Stimulated activated CD4-positive, alpha-beta T cell treated with anti-CD3 and anti-CD28 coated beads, TNF-alpha, amount 100 ng/mL, for 4 hours (primary cell): ENCODE measurements at places on chromosomes 2 and 18.

- DNase-seq: no peak
These were observed 209.3 kb downstream of the AKAIN1 start for GRCh38 chr18:4987452-4988405.

- DNase-seq: no peak
These were observed 46.8 kb upstream of the PTMA start for GRCh38 chr2:231661422-231662027.

DNA sequence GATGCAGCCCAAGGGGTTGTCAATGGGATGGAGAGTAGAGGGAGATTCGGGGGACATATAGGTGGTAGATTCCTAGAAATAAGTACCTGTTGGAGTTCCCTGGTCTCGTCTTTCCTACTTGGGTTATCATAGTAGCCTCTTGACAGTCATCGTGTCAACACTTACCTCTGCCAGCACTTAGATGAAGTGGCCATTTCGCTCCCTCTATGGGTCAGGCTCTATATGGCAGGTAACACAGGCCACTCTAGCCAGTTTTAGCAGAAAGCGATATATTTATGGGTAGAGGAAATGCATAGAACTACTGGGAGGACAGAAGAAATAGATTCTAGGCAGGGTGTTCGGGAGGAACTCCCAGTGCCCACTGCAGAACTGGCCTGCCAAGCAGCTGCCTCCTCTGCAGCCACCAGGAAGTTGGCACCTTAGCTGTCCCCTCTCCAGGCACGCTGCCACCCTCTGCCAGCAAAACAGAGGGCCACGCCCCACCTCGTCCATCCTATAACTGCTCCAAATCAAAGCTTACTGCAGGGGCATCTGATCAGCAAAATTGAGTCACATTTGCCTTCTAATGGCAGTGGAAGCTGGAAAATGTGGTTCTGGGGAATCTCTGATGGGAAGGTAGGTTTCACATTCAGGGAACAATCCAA lies 181.3 kb downstream of the INSIG2 start:
- no peak for DNase-seq

GRCh38 chr18:35289727-35290093 lies 319 bp downstream of the ZSCAN30 start:
- DNase-seq: no peak

DNA sequence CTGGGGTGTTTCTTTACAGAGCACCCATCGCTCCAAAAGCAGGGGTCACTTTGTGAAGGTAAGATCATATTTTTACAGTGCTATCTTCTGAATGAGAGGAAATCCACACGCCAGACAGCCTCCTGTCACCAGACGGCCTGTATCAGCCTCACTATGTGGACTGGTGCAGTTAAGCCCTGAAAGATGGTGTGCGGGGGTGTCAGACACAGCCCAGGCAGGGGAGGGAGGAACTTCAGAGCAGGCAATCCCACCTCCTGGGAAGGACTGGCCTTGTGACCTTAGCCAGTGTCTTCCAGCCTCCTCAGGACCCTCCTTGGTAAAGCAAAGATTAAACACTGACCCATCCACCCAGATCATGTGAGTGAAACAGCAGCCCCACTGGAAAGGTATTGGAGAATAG lies 249.4 kb upstream of the CTAGE1 start:
- DNase-seq: no peak

- DNase-seq: no peak
These were observed 21.3 kb downstream of the NOL10 start for GRCh38 chr2:10668402-10669012.

DNA sequence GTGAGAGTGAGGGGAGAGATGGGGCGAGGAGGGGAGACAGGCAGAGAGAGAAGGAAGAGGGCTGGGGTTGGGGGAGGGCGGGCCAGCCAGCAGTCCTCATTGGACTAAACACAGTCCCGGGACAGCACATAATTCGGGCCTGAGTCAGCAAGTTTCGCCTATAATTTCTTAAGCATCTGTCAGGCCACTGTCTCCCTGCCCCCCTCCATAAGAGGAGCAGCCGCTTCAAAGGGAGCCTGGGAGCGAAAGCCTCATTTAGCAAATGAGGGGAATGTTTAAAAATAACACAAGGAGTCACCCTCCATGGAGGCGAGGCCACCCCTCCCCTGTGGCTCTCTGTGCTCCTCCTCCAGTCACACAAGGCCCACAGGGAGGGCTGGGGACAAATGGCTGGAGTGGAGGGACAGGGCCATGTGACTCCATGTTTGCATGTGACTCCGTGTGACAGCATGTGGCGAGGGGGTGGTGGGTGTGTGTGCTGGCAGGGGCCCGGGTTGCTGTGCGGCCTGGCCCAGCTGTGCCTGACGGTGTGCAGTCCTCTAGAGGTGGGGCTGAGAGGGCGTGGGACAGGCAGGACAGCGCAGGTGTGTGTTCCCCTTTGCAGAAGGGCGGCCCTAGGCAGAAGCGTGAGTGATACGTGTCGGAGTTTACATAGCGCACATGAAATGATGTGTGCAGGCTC lies 162.4 kb downstream of the CELF4 start:
- DNase-seq: no peak

GRCh38 chr2:85015653-85016360 lies 44.8 kb downstream of the KCMF1 start:
- DNase-seq: no peak

DNA sequence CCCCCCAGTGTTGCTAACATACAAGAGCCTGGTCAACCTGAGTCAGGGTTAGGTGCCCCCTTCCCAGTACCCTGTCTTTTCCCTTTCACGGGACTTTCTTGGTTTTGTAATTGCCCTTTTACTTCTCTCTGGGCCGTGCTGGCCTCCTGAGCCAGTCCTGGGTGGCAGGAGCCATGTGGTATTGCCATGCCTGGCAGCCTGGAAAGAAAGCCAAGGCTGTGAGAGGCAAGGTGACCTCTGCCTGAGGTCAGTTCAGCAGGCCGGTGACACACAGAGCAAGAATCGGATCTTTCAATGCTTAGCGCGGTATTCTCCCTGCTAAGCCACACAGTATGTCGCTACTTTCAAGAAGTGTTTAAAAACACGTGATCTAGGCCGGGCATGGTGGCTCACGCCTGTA lies 52.3 kb downstream of the C18orf63 start:
- no peak for DNase-seq

DNA sequence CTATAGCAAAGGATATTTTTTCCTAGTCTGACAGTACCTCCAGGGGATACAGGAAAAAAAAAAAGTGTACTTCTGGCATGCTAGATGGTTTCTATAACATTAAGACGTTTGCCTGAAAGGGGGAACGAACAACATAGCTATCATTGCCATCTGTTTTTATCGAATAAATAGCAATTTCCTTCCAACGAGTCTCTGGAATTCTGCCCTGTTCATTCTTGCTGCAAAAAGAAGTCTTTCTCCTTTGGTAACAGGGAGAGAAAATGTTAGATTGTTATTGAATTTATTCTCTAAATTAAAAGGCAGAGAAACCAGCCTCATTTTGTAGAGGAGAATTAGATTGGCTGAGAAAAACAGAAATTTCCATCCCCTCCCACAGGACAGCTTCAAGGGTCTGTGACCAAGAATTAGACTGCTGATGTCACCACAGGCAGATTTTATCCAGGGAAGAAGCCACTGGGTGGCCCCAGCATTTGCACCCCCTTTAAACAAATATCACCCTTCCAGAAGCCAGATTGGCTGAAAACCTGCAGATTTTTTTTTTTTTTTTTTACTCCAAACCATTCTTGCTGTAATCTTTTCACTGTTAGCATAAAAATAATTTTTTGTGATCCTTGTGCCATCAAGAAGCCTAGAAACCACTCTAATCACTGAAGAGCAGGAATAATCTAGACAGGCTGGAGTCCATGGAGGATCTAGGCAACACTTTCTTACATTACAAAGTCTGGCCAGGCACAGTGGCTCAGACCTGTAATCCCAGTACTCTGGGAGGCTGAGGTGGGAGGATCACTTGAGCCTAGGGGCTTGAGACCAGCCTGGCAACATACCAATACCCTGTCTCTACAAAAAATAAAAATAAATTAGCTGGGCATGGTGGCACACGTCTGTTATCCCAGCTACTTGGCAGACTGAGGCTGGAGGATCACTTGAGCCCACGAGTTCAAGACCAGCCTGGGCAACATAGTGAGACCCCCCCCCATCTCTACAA lies 12.0 kb downstream of the WDFY1 start:
- no peak for DNase-seq

GRCh38 chr2:101205521-101206479 lies 46.9 kb upstream of the CNOT11 start:
- peak; percentile 11 for DNase-seq

DNA sequence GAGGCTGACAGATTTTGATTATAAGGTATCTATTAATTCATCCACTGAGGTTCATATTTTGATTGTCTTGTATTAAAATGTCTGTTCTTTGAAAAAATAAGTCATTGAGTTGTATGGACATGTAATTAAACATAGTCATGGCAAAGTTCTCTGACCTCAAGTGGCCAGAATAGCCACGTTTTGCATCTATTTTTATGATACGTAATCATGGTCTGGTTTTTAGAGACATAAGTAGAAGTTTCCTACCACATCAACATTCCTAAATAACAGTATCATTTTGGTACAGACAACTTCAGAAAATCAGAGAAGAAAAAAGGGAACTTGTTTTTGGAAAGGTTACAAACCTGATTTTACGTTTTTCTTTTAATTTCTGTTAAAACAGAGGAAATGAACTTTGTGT lies 47.6 kb downstream of the COL5A2 start:
- DNase-seq: no peak

GRCh38 chr18:22021701-22022100 lies 147.7 kb upstream of the GATA6 start:
- DNase-seq: no peak

DNA sequence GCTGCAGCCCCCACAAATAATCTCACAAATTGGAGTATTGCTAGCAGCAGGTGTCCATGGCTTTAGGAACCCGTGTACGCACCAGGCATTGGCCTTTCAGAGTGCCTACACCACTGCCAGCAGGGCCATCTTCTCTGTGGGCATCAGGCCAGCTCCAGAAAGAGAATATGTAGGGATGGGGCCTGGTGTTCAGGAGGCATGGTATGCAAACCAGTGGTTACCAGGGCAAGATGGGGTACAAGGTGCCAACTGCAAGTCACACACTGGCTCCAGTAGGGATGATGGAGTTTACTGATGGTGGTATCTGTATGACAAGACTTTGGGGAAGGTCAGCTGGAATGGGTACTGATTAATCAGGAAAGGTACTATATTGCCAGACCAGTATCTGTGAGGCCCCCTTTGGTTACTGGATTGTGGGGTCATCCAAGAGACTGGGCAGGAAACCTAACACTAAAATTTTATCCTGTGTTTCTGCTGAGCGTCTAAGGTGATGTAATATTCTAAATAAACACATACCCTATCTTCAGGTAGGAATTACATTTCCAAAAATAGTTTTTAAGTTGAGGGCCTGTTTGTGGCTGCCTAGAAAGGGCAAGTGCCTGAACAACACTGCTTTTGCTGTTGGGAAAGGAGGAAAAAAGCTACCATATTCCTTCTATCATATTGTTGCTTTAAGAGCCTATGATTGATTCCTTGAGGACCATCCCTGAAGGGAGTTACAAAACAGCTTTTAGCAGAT lies 9.0 kb downstream of the CNOT9 start:
- no peak for DNase-seq

GRCh38 chr18:46372670-46373069 lies 268.5 kb downstream of the HAUS1 start:
- no peak for DNase-seq

DNA sequence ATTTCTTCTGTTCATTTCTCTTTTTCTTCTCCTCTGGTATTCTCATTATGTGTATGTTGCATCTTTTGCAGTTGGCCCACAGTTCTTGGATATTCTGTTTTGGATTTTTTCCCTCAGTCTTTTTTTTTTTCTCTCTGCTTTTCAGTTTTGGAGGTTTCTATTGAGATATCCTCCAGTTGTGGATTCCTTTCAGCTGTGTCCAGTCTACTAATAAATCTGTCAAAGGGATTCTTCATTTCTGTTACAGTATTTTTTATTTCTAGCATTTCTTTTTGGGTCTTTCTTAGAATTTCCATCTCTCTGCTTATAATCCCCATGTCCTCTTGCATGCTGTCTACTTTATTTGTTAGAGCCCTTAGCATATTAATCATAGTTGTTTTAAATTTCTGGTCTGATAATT lies 6.3 kb upstream of the MEP1B start:
- DNase-seq: no peak

DNA sequence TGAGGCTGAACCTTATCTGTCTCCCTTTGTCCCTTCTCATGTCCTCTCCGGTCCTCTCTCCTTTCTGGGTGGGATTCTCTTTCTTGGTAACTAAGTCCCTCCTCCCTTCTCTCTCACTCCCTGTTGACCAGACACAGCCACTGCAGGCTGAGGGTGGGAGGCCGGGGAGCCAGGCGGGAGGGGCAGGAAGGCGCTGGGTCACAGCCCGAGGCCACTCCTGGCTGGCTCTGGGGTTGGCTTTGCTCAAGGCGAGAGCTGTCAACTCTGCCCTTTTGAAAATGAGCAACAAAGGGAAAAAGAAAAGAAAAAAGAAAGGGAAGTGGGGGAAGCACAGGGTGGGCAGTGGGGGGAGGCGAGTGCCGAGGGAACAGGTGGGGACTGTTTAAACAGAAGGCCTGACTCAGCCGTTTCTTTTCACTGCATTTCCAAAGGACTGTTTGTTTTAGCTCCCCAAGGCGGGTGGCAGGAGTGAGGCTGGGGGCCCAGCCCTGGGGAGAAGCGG lies 70.5 kb upstream of the IGFBP5 start:
- DNase-seq: no peak

GRCh38 chr2:86020984-86021383 lies 84.7 kb downstream of the POLR1A start:
- no peak for DNase-seq

DNA sequence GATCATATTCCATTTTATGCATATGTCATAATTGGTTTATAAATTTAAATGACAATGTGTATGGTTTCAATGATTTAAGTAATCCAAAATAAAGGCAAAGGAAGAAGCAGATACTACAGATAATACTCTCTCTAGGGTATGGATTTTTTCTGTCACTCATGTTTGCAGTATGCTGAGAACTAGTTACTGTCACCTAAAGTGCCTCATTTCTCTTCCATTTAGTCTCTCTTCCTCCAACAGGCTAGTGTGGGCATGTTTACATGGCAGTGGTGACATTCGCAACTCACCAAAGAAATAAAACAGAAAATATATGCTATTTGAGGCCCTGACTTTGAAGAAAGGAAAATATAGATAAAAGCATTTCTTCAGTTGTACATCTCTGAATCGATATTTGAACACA lies 1460.4 kb upstream of the ZEB2 start:
- DNase-seq: no peak

DNA sequence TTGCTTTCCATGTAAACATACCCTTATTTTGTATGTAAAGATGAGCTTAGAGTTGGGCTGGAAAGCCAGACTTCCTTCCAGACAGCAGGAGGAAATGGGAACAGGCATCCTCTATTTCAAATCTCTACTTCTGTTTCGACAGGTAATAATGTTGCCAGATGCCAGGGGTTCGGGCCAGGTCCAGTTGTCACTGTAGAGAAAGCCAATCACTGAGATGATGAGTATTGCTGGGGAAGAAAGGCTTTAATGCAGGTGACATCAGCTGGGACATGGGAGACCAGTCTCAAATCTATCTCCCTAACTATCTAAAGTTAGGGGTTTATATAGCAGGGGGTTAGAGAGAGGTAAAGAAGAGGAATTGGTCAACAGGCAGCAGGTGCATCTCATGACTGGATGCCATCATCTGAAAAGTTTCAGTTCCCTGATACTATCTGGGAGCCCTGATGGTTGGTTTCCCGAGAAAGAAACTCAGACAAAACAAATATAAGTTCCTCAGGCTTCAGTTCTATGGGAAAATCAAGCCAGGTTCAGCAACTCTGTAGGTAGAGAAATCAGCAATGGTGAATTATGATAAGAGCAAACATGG lies 9.3 kb upstream of the MTCL1 start:
- no peak for DNase-seq

- DNase-seq: no peak
These were observed 77.3 kb upstream of the KCNH7 start for GRCh38 chr2:162915858-162916257.
